NCI-H1417 treated with DMSO at 0.1 percent for 48 hours (cell line): ENCODE measurements at places on chromosomes 11 and 22.

DNA sequence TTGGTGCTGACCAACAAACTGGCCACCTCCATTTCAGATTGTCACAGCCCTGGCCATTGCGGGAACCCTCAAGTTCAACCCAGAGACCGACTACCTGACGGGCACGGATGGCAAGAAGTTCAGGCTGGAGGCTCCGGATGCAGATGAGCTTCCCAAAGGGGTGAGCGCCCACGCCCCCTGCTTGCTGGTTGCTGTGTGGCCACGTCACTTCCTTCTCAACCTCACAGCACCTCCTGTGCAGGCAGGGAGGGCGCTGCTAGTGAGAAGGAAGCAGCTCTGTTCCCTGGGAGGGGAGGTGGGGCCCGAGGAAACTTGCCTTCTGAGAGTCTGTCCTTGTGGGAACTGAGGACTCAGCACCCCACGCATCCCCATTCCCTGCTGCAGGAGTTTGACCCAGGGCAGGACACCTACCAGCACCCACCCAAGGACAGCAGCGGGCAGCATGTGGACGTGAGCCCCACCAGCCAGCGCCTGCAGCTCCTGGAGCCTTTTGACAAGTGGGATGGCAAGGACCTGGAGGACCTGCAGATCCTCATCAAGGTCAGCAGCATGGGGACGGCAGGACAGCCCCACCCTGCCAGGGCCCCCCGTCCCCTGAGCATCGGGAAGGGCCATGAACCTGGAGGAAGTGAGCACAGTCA is 19.3 kb downstream of the POLR3H start:
- DNase-seq: no peak

- DNase-seq: no peak
Measured at GRCh38 chr11:107384144-107384852, 73.3 kb downstream of the CWF19L2 start.

GRCh38 chr11:34537636-34538035 is 24.0 kb upstream of the ELF5 start:
- DNase-seq: no peak

DNA sequence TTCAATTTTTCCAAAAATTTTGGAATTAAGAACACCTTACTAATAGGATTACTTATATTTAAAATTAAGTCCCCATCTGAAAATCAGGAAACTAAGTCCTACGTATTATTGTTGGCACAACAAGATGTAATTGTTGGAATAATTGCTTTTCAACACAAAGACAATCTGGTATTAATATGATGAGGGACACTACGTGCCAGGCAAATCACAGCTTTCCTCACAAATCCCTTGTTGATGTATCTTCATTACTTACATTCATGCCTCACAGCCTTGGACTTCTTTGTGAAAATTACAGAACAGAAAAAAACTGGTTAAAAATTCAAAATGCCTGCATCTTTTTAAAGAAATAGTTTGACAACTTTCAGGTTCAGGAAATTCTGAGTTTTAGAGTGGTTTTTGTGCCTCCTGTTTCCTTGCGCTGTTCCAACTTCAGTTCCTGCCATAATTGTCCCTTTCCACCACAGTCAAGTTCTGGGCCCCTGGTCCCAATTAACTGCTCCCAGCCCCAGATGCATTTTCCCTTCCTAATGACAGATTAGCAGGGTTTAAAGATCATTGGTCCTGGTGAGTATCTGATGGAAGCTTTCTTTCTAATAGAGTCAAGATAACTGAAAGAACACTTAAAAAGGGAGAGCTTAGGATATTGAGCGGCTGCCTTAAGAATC is 23.3 kb upstream of the CCDC34 start:
- no peak for DNase-seq

GRCh38 chr22:35995772-35996171 is 32.9 kb downstream of the RBFOX2 start:
- DNase-seq: no peak

GRCh38 chr22:50723991-50724390 is 14.0 kb upstream of the ACR start:
- DNase-seq: no peak

DNA sequence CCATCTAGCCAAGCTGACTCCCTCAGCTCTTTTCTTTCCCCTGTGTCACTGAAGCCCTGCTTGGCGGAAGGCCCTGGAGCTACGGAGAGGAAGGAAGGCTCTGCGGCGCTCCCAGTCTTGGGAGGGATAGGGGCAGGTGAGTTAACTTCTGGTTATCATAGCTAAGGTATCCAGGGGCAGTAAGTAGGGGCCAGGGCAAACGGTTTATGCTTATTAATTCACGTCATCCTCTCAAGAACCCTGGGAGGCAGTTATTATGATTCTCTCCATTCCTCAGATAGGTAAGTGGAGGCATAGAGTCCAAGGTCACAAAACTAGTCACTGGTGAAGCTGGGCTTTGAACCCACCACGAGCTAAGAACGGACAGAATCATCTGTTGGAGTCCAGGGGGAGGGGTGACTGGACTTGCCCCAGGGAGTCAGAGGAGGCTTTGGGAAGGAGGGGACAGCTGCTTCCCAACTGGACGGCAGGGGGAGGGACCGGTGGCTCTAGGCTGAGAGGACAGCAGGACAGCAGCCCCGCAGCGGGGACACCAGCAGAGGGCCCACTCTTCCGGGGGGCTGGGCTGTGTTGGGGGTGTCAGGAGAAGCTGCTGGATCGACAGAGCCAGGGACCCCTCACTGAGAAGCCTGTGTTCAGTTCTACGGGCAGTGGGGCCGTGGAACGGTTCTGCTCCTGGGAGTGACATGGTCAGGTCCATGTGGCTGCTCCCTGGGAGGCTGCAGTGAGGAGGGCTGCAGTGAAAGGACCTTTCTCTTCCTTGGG is 3.5 kb downstream of the BAIAP2L2 start:
- DNase-seq: no peak

DNA sequence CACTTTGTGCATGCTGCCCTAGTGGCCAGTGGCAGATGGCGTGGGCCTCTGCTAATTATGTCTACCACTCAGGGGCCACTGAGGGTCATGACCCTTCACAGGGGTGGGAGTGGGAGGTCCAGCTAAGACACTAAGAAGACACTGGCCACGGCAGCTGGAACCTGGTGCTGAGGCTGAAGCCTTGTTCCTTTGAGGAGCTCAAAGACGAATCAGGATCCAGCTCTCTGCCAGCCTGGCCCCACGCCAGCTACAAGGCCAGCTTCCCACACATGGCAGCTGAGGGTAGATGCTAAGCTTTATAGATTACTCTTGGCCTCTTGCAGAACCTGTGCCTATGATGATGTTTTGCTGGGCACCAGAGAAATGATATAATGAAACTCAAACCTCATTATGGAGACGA is 226.3 kb downstream of the DSCAML1 start:
- DNase-seq: no peak

DNA sequence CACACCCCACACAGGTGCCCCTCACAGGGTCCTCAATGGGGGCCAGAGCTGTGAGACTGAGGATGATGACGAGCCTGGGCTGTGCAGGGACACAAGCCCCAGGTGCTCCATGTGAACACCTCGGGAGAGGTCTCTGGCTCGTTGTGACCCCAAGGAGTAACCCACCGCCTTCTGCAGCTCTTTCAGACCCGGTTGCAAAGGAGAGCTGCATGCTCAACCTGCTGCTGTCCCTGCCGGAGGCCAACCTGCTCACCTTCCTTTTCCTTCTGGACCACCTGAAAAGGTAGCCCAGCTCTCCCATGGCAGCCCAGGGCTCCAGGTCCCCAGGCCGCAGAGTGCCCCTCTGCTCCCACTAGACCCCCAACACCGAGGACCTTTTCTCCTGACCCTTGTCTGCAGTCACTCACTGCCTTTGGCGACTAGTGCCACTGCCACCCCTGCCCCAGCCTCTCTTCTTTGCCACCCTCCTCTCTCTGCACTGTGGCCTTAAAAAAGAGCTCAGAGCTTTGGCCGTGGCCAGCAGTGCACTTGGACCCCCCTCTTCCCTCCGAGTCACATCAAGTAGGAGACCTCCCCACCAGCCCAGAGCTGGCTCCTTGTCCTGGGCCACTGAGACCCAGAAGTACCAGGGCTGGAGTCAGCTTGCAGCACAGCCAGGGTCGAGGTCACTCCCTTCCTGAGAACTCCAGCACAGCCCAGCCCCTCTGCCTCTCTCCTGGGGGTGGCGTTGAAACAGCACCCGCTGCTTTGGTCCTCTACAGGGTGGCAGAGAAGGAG is 133.7 kb downstream of the BCR start:
- no peak for DNase-seq

GRCh38 chr11:59240322-59240721 is 27.6 kb upstream of the MPEG1 start:
- DNase-seq: no peak
